Foreskin melanocyte (primary cell): ENCODE measurements at places on chromosomes 4 and X.
A peak's percentile ranks its signal among the peaks of the same experiment; 100 is the strongest.

GRCh38 chr4:186486172-186486571 lies 69.2 kb downstream of the MTNR1A start:
- DNase-seq: peak; percentile 39

DNA sequence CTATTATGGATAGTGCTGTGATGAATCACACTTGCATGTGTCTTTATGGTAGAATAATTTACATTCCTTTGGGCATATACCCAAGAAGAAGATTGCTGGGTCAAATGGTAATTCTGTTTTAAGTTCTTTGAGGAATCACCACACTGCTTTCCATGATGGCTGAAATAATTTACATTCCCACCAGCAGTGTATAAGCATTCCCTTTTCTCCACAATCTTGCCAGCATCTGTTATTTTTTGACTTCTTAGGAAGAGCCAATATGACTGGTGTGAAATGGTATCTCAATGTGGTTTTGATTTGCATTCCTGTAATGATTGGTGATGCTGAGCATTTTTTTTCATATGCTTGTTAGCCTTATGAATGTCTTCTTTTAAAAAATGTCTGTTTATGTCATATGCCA lies 1120.2 kb downstream of the ARAP2 start:
- DNase-seq: no peak

- DNase-seq: no peak
Observed at GRCh38 chr4:44446801-44447562, 1.6 kb downstream of the KCTD8 start.

DNA sequence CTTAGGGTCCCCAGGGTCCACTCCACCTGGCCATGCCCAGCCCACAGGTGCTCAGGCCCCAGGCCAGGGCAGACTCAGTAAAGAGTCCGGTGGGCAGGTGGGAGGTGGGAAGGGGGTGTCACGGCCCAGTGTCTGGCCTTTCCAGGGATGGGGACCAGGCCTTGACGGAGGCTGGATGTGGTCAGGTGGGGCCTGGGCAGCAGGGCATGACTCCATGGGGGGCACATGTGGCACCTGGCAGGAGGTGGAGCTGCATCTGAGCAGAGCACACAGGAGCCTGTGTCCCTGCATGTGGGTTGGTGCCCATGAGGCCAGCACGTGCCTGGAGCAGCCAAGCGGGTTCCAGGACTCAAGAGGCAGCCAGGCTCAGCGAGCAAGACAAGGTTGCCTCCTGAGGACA lies 132.9 kb downstream of the FAM53A start:
- no peak for DNase-seq

DNA sequence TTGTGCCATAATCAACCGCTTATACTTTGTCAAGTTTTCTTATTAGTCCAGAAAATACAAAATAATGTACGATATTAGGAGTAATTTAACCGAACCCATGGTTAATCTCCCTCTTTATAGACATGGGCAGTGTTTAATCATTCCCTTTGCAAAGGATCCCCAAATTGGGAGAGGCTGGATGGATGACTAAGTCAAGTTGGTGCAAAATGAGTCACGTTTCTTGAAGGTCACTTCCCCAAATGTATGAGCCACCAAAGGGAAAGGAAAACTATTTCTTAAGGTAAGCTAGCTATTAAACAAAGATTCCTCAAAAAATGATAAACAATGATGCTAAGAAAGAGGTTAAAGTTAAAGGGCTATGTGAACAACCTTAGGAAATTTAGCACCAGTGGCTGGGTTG lies 17.5 kb downstream of the MAML3 start:
- DNase-seq: no peak

DNA sequence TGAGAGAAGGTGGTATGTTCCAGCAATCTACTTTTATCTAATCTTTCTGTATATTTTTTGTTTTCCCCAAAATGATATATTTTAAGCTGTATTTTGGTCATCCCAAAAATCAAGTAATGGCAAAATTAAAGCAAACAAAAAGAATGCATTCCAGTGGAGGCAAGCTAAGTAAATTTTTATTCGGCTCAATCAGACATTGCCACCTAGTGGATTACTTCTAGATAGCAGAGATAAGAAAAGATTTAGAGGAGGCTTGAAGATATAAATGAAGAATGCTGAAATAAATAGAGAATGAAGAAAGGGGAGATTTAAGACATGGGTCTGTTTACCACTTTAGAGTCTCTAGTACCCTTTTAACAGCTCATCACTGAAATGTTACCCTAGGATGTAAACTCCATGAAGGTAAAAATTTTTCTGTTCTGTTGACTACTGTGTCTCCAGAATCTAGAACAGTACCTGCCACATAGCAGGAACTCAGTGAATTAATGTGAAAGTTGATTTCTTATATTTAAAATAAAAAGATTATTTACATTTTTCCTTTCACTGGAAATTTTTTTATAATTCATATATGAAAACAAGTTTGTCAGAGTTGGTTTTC lies 110.9 kb upstream of the ANK2 start:
- peak; percentile 51 for DNase-seq

- no peak for DNase-seq
Observed at GRCh38 chr4:137422666-137423065, 109.6 kb downstream of the PCDH18 start.

GRCh38 chr4:64564126-64564525 lies 154.9 kb upstream of the TECRL start:
- DNase-seq: no peak

- no peak for DNase-seq
Observed at GRCh38 chr4:101009471-101009870, 337.9 kb downstream of the PPP3CA start.

- DNase-seq: no peak
Observed at GRCh38 chr4:54942721-54943120, 182.7 kb downstream of the KDR start.

DNA sequence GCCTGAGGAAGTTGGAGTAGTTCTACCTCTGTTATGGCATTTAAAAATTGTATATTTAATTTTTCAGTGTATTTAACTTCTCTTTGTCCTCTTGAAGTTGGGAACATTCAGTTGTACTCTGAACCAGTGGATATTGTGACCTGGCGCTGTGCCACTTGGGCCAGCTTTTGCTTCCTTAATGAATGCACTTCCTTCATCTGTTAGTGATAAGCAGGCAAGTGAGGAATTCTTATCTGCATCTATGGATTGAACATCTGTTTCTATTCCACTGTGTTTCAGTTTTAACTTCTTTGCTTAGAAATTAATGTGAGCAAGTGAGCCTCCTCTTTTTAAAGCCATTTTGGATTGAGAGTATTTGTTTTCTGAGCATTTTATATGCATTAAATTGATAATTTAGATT lies 128.3 kb downstream of the UCHL1 start:
- DNase-seq: no peak

- no peak for DNase-seq
Observed at GRCh38 chrX:105646592-105647372, 175.6 kb upstream of the NRK start.

- DNase-seq: no peak
Observed at GRCh38 chr4:10734697-10735096, 50.1 kb upstream of the CLNK start.

DNA sequence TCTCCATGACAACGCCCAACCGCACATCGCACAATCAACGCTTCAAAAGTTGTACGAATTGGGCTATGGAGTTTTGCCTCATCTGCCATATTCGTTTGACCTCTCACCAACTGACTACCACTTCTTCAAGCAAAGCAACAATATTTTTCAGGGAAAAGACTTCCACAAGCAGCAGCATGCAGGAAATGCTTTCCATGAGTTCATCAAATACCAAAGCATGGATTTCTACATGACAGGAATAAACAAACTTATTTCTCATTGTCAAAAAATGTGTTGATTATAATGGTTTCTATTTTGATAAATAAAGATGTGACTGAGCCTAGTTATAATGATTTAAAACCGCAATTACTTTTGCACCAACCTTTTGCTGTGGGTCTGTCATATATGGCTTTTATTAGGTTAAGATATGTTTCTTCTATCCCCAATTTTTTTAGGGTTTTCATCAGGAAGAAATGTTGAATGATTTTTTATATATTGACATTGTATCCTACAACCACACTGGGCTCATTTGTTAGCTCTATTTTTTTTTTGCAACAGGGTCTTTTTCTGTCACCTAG lies 138.4 kb downstream of the PWWP3B start:
- no peak for DNase-seq

DNA sequence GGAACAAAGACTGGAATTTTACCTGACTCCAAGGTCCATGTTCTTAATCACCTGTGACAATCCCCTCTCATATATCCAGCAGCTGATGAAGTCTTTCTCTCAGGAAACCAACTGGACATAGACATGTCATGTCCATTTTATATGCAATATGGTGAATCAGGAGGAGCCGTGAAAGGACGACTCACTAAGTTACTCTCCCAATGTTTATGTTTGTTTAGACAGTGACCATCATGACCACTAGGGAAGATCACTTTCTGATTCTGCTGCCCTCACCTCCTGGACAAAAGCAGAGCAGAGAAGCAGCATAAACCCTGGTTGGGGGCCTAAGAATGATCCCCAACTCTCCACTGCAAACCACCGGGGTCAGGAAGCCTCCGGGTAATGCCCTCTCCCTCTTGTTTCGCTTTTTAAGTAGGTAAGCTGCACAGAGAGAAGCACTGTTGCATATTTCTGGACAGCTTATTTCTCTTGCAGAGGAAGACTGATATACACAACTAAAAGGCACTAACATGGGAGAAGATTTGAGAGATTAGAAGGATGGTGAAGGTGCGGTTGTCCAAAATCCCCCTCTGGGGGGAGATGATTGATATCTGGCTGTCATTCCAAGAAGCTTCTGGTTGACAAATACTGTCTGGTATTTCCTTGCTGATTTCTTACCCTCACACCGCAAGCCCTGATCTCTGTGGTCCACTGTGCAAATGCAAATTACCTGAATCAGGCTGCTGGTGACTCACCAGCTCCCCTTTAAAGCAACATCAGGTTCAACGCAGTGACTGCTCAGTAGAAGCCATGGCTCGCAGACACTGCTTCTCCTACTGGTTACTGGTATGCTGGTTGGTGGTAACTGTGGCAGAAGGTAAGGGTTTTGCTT lies at the start of gene ODAPH:
Gene ODAPH, plus strand, starts transcription at position 773 of the 871 bp plus-strand sequence. Its CDS starts 17 bp downstream, at position 790.
- no peak for DNase-seq

- no peak for DNase-seq
Observed at GRCh38 chr4:183295711-183296110, 24.4 kb downstream of the CLDN22 start.

- no peak for DNase-seq
Observed at GRCh38 chrX:119885554-119886428, 9.9 kb upstream of the AKAP14 start.

- DNase-seq: no peak
Observed at GRCh38 chrX:37455381-37455780, 106.2 kb downstream of the PRRG1 start.

DNA sequence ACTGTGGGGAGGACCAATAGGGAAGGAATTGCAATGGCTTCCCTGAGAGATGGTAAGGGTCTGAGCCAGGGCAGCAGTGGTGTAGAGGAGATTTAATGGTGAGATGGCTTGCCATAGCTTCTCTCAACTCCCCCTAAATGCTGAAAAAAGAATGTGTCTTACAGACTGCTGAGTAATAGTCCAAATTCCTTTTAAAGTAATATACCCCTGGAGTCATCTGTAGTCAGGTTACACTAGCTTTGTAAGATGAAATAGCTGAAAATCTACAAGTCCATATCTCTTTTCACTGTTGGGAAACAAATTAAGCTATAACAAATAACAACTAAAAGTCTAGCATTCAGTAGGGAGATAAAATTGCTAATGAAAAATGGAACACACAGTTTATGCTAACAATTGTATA lies 33.5 kb downstream of the MAPK10 start:
- DNase-seq: no peak

- DNase-seq: no peak
Observed at GRCh38 chrX:19057856-19058255, 64.4 kb downstream of the ADGRG2 start.
